ENCODE measurements at places on chromosomes 6 and 20.

DNA sequence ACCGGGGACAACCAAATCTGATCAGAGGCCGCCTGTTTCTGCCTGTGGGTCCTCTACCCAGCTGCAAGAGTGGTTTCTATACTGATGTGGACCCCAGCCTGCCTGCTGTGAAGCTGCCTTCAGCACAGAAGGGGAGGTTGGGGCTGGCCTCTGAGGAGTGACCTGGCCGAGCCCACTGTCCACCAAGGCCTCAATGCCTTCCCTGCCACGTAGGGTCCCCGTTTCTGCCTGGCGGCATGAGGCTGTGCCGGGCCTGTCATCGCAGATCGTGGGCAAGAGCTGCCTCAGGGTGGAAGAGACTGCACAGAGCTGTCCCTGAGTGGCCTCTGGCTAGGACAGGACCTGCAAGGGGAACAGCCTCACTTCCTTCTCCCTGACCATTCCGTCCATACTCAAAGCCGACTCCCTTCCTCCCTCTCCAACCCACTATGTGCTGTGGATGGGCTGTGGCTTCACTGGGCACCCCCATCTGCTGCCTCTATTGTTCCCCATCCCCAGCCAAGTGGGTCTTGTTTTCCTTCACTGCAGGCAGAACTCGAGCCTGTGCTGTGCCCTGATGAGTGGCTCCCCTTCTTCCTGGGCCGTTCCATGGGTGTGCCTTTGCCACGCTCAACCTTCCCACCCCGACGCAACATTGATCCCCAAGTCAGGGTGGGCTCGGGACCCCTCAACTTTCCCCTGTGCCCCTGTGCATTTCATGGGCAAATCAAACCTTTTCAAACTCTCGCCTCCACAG, 60.3 kb downstream of the ERMARD start:
- DNase-seq: no peak

DNA sequence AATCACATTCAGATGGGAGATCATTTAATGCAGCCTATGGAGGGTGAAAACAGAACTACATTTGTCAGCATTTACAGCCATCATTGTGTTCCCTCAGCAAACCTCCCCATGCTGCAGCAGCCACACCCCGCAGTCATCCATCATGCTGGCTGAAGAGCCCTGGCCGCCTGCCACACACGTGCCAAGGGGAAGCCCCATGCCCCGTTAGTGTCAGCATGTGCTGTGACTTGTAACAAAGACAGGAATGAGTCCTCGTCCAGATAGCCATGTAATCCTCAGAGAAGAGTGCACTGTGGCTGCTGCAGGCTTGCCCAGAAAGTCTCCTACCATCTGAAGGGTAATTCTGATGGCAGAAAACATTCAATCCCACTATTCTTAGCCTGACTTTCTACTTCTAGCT, 1097.8 kb downstream of the KIF16B start:
- DNase-seq: no peak

- DNase-seq: no peak
These were observed 21.2 kb upstream of the ENPP5 start for GRCh38 chr6:46191961-46192360.

GRCh38 chr6:160859822-160860221, 131.7 kb upstream of the MAP3K4 start:
- no peak for DNase-seq

Measured in stimulated activated CD4-positive, alpha-beta T cell treated with anti-CD3 and anti-CD28 coated beads, Interleukin-4, amount 100 ng/mL, for 1 hour (primary cell).